ENCODE measurements at places on chromosomes 2 and 18.
A peak's percentile ranks its signal among the peaks of the same experiment; 100 is the strongest.

GRCh38 chr18:42413870-42414269, 458.8 kb downstream of the PIK3C3 start:
- no peaks in the 10 kb centered on the region for H3K4me1 ChIP-seq
- no peaks in the 10 kb centered on the region for H3K27me3 ChIP-seq
- H3K36me3 ChIP-seq = no peaks in the 10 kb centered on the region
- DNase-seq = no peak

DNA sequence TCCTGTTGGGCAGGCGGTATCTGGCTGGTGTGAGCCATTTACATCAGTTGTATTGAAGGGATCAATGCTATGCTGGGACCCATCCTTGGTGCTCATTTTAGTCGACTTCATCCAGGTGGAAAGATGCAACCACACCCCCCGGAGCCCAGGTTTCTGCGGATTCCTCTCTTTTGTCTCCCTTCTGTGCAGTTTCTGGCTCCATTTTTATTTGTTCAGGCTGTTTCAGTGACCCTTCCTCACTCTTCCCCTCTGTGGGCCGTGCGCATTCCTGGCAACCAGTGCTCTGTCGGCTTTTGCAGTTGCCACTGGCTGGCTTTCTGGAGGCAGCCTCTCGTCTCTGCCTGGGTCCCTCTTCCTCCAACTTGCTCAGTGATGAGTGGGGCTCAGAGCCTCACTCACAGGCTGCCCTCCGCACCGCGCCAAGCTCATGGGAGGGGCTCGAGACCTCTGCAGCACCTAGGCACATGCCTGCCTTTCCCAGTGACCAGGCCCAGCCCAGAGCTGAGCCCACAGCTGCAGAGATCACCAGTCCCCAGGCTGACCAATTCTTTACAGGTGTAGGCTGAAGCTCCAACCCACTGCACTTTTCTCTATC, 12.1 kb downstream of the SH3RF3 start:
- no peak overlapping the region for H3K4me3 ChIP-seq
- no peak for DNase-seq
- H3K36me3 ChIP-seq = no peaks in the 10 kb centered on the region
- no peak overlapping the region for H3K27ac ChIP-seq

DNA sequence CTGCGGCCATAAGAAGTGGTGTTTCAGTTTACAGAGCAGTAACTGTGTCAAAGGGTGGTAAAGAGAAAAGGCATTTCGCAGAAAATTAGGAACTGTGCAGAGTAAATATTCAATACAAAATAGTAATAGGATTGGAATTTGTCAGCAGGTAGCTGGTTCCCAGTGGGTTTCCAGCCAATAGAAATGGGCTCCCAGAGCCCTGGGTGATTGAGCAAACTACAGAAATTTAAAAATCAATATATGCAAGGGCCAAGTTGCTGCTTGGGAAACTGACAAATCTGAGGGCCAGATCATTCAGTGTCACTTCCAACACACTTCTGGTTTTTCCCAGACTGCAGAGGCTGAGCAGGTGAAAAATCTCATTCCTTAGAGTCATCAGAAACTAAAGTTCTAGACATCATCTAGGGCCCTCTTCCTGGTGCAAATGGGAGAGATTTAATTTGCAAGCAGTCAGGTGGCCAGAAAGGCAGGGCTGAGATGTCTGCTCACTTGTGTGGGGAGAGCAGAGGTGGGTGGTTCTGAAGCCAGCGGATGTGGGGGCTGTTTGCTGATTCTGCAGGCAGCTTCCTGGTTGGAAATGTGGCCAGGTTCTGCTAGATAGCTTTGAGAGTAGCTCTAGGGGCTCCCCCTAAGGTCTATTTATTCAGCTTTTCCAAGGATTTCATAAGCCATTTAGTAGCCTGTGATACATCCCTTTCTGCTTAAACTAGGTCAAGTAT, 182.4 kb downstream of the NCK2 start:
- H3K36me3 ChIP-seq = no peaks in the 10 kb centered on the region
- no peak overlapping the region for H3K4me3 ChIP-seq
- H3K4me1 ChIP-seq = no peaks in the 10 kb centered on the region
- DNase-seq = no peak

- peaks cover 4% of the 10 kb centered on the region for H3K36me3 ChIP-seq
- H3K4me3 ChIP-seq = no peak overlapping the region
- no peaks in the 10 kb centered on the region for H3K27me3 ChIP-seq
- H3K4me1 ChIP-seq = peaks cover 2% of the 10 kb centered on the region
- H3K27ac ChIP-seq = no peak overlapping the region
Observed at GRCh38 chr2:197426723-197427603, 7.9 kb downstream of the SF3B1 start.

- H3K4me3 ChIP-seq = no peak overlapping the region
- H3K27me3 ChIP-seq = no peaks in the 10 kb centered on the region
- H3K36me3 ChIP-seq = no peaks in the 10 kb centered on the region
Observed at GRCh38 chr2:143675021-143675420, 545.8 kb downstream of the ARHGAP15 start.

DNA sequence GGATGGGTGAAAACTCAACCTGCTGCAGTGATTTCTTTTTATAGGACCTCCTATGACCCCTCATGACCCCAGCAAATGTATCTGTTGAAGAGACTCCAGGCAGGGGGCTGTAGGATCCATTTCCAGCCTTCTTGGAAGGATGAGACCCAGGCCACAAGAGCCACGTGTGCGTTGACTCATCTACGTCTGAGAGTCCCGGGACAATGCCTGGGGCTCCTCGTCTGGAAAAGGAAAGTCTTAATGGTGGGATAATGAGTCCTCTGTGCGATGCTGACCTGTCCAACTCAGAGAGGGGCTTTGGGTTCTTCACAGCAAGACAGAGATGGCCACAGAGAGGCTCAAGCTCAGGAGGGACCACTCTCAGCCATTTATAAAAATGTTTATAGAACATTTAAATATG, 80.8 kb downstream of the SMIM21 start:
- H3K36me3 ChIP-seq = no peaks in the 10 kb centered on the region
- no peak overlapping the region for H3K4me3 ChIP-seq
- H3K4me1 ChIP-seq = peaks cover 22% of the 10 kb centered on the region

GRCh38 chr2:26666671-26667070, 25.5 kb upstream of the CIB4 start:
- H3K36me3 ChIP-seq = no peaks in the 10 kb centered on the region
- no peak for DNase-seq
- H3K4me3 ChIP-seq = no peak overlapping the region
- no peaks in the 10 kb centered on the region for H3K4me1 ChIP-seq

DNA sequence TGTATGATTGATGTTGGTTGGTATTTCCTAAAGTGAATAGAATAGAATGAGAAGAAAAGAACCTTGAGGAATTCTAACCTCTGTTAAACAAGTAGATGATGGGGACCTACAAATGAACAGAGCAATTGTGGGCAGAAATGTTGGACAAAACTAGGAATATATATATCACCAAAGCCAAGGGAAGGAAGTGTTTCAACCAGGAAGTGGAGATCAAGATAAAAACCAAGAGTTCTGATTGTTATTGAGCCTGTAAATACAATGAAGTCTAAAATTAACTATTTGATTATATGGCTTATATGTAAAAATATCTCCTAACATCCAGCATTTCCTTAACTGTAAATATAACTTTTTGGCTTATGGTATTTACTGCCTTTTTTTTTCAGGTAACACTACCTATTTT, 730.0 kb downstream of the SOCS6 start:
- no peak overlapping the region for H3K27ac ChIP-seq
- no peak overlapping the region for H3K4me3 ChIP-seq
- H3K36me3 ChIP-seq = no peaks in the 10 kb centered on the region
- H3K27me3 ChIP-seq = no peaks in the 10 kb centered on the region
- no peak for DNase-seq
- no peaks in the 10 kb centered on the region for H3K4me1 ChIP-seq

GRCh38 chr2:138267161-138267901, 234.2 kb upstream of the SPOPL start:
- H3K27me3 ChIP-seq = no peaks in the 10 kb centered on the region
- peaks cover 4% of the 10 kb centered on the region for H3K4me1 ChIP-seq
- no peak overlapping the region for H3K27ac ChIP-seq
- no peaks in the 10 kb centered on the region for H3K36me3 ChIP-seq

DNA sequence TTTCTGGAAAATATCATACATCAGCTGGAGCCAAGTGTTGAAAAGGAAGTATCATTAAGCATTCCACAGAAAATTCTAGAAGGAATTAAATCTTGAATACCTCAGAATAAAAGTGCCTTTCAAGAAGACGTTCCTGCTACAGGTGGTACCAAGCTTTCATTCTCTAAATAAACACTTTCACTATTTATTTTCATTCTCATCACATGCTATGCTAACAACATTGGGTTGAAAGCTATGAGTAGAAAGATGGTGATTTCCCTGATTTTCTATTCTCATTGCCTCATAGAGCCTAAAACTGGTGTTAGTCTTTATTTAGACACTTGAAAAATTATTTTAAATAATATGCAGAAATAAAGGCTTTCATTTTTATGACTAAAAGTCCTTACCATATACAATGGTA, 324.7 kb downstream of the LRP1B start:
- H3K4me1 ChIP-seq = peaks cover 3% of the 10 kb centered on the region
- H3K27ac ChIP-seq = no peak overlapping the region
- H3K4me3 ChIP-seq = no peak overlapping the region

DNA sequence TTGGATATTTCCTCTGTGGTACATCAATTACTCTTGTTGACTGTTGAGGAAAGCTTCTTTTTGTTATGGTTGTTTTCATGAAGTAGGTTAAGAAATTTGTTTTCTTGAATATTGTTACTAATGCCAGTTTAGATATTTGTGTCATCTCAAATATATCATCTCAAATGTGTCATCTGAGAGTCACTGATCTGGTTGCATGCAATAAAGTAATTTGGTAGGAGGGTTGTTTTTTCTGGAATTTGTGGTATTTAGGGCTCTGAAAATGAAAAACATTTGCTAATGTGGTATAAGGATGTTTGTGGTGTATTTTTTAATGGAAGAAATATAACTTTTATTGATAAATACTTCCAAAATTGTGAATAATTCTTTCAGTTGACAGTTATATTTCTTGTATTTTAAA, 117.7 kb downstream of the GREB1L start:
- no peaks in the 10 kb centered on the region for H3K36me3 ChIP-seq
- no peaks in the 10 kb centered on the region for H3K27me3 ChIP-seq
- no peak overlapping the region for H3K4me3 ChIP-seq
- DNase-seq = no peak
- no peak overlapping the region for H3K27ac ChIP-seq

DNA sequence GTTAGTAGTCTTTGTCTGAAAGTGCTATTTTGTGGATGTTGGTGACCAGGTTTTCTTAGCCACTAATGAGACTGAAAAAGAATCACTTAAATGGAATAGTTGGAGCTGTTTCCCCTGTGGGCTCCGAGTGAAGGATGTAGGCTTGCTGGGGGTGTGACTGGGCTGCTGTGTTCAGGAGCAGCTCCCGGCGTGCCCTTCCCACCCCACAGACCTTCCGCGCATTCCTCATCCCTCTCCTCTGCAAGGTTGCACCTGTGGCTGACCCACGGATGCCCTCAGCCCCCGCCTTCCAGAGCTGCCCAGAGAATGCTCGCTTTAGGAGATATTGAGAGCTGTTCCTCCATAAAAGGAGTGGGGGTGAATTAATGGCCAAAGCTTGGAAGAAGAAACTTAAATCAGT, 174.3 kb downstream of the LDLRAD4 start:
- H3K27me3 ChIP-seq = no peaks in the 10 kb centered on the region
- DNase-seq = no peak
- H3K36me3 ChIP-seq = no peaks in the 10 kb centered on the region
- no peak overlapping the region for H3K4me3 ChIP-seq
- no peak overlapping the region for H3K27ac ChIP-seq

DNA sequence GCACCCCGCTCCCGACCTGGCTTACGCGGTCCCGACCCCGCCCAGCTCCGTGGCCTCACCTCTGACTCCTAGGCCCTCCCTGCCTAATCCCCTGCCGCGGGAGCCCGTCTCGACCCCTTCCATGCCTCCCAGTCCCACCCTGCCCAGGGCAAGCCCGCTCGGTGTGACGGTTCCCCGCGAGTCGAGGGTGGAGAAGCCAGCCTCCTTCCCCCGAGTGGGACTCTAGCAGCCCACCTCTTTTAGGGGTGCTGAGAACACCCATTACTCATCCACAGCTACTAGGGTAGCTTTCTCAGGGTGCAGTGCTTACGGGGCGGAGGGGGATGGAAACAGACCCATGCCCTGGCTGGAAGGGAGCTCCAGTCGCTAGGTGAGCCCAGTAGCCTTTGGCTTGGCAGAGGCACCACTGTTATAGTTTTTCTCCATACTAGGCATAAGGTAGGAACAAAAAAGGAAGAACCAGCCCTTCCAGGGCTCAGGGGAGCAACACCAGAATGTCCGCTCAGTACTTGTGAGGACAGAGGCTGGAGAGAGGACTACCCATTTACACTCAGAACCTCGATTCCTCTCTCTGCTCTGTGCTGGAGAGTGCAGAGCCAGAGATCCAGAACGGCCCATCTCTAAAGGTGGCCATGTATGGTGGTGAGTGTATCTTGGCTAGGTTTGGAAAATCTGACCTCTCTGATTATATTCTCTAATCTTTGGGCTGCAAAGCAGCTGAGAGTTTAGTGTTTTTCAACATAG, 606 bp downstream of the AGBL5 start:
- DNase-seq = no peak
- peaks cover 17% of the 10 kb centered on the region for H3K36me3 ChIP-seq
- no peaks in the 10 kb centered on the region for H3K27me3 ChIP-seq
- H3K27ac ChIP-seq = 0 out of 2 replicates have a peak overlapping the region, but pooled peaks have one; percentile 45
- peak overlapping the region; percentile 80 for H3K4me3 ChIP-seq
- H3K4me1 ChIP-seq = no peaks in the 10 kb centered on the region

GRCh38 chr18:58394602-58395425, 234.1 kb downstream of the ALPK2 start:
- DNase-seq = no peak
- no peaks in the 10 kb centered on the region for H3K4me1 ChIP-seq
- H3K36me3 ChIP-seq = peaks cover 14% of the 10 kb centered on the region
- H3K27ac ChIP-seq = no peak overlapping the region
- no peaks in the 10 kb centered on the region for H3K27me3 ChIP-seq

DNA sequence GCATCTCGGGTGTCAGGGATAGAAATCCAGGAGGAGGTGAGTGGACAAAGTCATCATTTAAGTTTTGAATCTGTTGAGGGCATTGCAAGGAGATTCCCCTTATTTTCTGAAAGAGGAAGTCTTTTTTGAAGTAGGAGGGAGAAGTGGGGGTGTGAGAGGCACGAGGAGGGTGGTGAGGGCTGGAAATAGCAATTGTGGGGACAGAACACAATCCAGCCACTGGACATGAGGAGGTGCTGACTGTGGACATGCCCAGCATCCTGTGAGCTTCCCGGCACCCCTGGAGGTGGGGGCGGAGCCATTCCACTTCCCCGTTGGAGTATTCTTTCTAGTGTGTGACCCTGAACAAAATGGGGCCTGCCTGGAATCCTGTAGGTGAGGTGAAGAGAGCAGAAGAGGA, 310.7 kb upstream of the EPAS1 start:
- DNase-seq = no peak
- no peaks in the 10 kb centered on the region for H3K36me3 ChIP-seq
- H3K4me3 ChIP-seq = no peak overlapping the region
- H3K27ac ChIP-seq = no peak overlapping the region

- H3K4me1 ChIP-seq = no peaks in the 10 kb centered on the region
- no peak overlapping the region for H3K27ac ChIP-seq
Observed at GRCh38 chr2:169384816-169385215, 22.5 kb upstream of the LRP2 start.

- no peak overlapping the region for H3K4me3 ChIP-seq
- no peak for DNase-seq
- H3K36me3 ChIP-seq = no peaks in the 10 kb centered on the region
- H3K27ac ChIP-seq = no peak overlapping the region
Observed at GRCh38 chr2:17519486-17519885, 1.2 kb upstream of the RAD51AP2 start.

GRCh38 chr2:40148334-40148733, 303.6 kb downstream of the SLC8A1 start:
- H3K27ac ChIP-seq = no peak overlapping the region
- H3K4me1 ChIP-seq = peaks cover 8% of the 10 kb centered on the region
- DNase-seq = no peak
- H3K36me3 ChIP-seq = no peaks in the 10 kb centered on the region
- H3K27me3 ChIP-seq = no peaks in the 10 kb centered on the region
- no peak overlapping the region for H3K4me3 ChIP-seq

Measured in H1 (cell line).